ENCODE measurements at places on chromosomes 3 and 15. TPM values are rescaled to one million over a fixed set of nuclear protein-coding genes. Genes with fewer than 3 reads are reported as not detected.

The RGMA gene
- 0.53 TPM for total RNA-seq

The ONECUT1 gene
- total RNA-seq: not detected

The PIERCE2 gene
- total RNA-seq: not detected

The ZCWPW2 gene
- total RNA-seq: 0.35 TPM

The SSUH2 gene
- total RNA-seq: 0.49 TPM

The MAP1A gene
- 1.8 TPM for total RNA-seq

The MCTP2 gene
- 49.9 TPM for total RNA-seq

The POLQ gene
- 17.9 TPM for total RNA-seq

The NANOGP8 gene
- total RNA-seq: not detected

The SUSD5 gene
- total RNA-seq: not detected

The HYAL3 gene
- 6.7 TPM for total RNA-seq

The GXYLT2 gene
- 0.23 TPM for total RNA-seq

GRCh38 chr3:47956521-47956920 is 59.7 kb downstream of the MAP4 start:
- no peak overlapping the region for H3K4me3 ChIP-seq
- H3K27ac ChIP-seq: no peak overlapping the region
- no peaks in the 10 kb centered on the region for H3K36me3 ChIP-seq

GRCh38 chr3:77186728-77187127 is 146.8 kb downstream of the ROBO2 start:
- H3K27ac ChIP-seq: no peak overlapping the region
- no peak for DNase-seq
- no peaks in the 10 kb centered on the region for H3K27me3 ChIP-seq
- H3K36me3 ChIP-seq: peaks cover 2% of the 10 kb centered on the region
- H3K4me3 ChIP-seq: no peak overlapping the region

GRCh38 chr15:42890161-42890913 is 30.2 kb downstream of the TTBK2 start:
- H3K4me1 ChIP-seq: peaks cover 14% of the 10 kb centered on the region
- no peak overlapping the region for H3K4me3 ChIP-seq
- H3K27me3 ChIP-seq: no peaks in the 10 kb centered on the region
- H3K36me3 ChIP-seq: peaks cover 6% of the 10 kb centered on the region

GRCh38 chr15:23648920-23649515 is 1.4 kb upstream of the MAGEL2 start:
- no peaks in the 10 kb centered on the region for H3K36me3 ChIP-seq
- H3K27me3 ChIP-seq: peaks cover 10% of the 10 kb centered on the region
- peak; percentile 39 for DNase-seq
- H3K4me1 ChIP-seq: no peaks in the 10 kb centered on the region

DNA sequence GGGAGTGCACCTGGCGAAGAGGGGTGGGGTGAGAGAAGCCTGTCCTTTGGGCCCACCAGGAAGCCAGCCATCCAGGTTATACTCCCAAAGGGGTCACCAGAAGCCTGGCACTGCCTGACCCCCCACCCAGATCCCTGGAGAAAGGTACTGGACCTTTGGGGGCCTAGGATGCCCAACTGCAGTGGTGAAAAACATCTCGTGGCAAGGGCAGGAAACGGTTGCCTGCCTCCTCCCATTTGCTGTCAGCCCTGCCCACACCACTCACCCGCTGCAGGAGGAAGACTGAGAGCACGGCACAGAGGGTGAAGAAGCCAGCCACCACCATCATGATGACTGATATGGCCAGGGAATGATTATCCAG is 2.2 kb upstream of the ULK3 start:
- peaks cover 46% of the 10 kb centered on the region for H3K4me1 ChIP-seq
- peak; percentile 70 for DNase-seq
- H3K27me3 ChIP-seq: no peaks in the 10 kb centered on the region

- peaks cover 70% of the 10 kb centered on the region for H3K4me1 ChIP-seq
- no peaks in the 10 kb centered on the region for H3K27me3 ChIP-seq
- peaks cover 31% of the 10 kb centered on the region for H3K36me3 ChIP-seq
- peak overlapping the region; percentile 98 for H3K27ac ChIP-seq
- DNase-seq: peak; percentile 40
Measured at GRCh38 chr3:129116482-129116946, 5.1 kb downstream of the RAB43 start.

GRCh38 chr15:80163217-80163616 is 10.4 kb downstream of the FAH start:
- no peak overlapping the region for H3K4me3 ChIP-seq
- DNase-seq: no peak
- H3K4me1 ChIP-seq: peaks cover 25% of the 10 kb centered on the region
- H3K36me3 ChIP-seq: peaks cover 8% of the 10 kb centered on the region
- no peak overlapping the region for H3K27ac ChIP-seq

GRCh38 chr3:195859061-195859845 is 47.5 kb upstream of the MUC4 start:
- H3K36me3 ChIP-seq: no peaks in the 10 kb centered on the region
- no peak overlapping the region for H3K27ac ChIP-seq
- H3K27me3 ChIP-seq: peaks cover 5% of the 10 kb centered on the region
- peaks cover 26% of the 10 kb centered on the region for H3K4me1 ChIP-seq
- peak; percentile 85 for DNase-seq

- no peak overlapping the region for H3K27ac ChIP-seq
- H3K27me3 ChIP-seq: peaks cover 33% of the 10 kb centered on the region
- H3K4me3 ChIP-seq: no peak overlapping the region
- DNase-seq: no peak
- H3K4me1 ChIP-seq: peaks cover 10% of the 10 kb centered on the region
Measured at GRCh38 chr15:39172380-39173281, 408.2 kb upstream of the THBS1 start.

DNA sequence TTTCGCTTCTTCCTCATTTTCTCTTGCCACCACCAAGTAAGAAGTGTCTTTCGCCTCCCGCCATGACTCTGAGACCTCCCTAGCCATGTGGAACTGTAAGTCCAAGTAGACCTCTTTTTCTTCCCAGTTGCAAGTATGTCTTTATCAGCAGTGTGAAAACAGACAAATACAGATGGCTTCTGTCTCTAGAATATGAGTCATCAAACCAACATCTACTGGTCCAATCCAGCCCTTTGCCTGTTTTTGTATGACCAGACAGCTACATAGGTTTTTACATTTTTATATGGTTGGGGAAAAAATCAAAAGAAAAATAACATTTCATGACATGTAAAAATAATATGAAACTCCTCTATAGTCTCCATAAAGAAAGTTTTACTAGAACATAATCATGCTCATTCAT is 118.7 kb upstream of the PTPRG start:
- peaks cover 25% of the 10 kb centered on the region for H3K27me3 ChIP-seq
- no peak overlapping the region for H3K4me3 ChIP-seq
- H3K36me3 ChIP-seq: no peaks in the 10 kb centered on the region
- no peaks in the 10 kb centered on the region for H3K4me1 ChIP-seq

DNA sequence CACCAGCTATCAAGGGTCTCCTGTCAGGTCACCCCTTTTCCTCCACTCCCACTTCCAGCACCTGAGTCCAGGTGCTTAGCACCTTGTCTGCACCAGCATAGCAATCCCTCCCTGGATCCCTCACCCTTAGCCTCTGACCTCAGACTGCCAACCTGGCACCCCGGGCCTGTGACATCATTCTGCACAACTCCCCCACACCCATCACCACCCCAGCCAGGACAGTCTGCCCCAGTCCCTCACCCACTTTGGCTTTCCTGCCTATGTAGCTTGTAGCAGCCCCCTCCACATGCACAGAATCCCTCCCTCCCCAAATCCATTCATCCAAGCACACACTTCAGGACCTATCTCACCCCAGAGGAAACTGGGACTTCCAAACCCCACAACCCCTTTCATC is 819 bp upstream of the PLXNB1 start:
- no peak overlapping the region for H3K27ac ChIP-seq
- peak overlapping the region; percentile 90 for H3K4me3 ChIP-seq
- H3K36me3 ChIP-seq: no peaks in the 10 kb centered on the region
- no peak for DNase-seq
- H3K27me3 ChIP-seq: peaks cover 19% of the 10 kb centered on the region

DNA sequence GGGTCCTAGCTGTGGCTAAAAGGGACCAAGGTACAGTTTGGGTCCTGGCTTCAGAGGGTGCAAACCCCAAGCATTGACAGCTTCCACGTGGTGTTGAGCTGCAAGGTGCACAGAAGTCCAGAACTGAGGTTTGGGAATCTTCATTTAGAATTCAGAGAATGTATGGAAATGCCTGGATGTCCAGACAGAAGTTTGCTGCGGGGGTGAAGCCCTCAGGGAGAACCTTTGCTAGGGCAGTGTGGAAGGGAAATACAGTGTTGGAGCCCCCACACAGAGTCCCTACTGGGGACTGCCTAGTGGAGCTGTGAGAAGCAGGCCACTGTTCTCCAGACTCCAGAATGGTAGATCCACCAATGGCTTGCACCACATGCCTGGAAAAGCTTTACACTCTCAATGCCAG is 17.9 kb downstream of the RNF13 start:
- H3K4me3 ChIP-seq: no peak overlapping the region
- H3K27ac ChIP-seq: no peak overlapping the region
- DNase-seq: no peak
- H3K27me3 ChIP-seq: no peaks in the 10 kb centered on the region
- H3K36me3 ChIP-seq: peaks cover 28% of the 10 kb centered on the region

DNA sequence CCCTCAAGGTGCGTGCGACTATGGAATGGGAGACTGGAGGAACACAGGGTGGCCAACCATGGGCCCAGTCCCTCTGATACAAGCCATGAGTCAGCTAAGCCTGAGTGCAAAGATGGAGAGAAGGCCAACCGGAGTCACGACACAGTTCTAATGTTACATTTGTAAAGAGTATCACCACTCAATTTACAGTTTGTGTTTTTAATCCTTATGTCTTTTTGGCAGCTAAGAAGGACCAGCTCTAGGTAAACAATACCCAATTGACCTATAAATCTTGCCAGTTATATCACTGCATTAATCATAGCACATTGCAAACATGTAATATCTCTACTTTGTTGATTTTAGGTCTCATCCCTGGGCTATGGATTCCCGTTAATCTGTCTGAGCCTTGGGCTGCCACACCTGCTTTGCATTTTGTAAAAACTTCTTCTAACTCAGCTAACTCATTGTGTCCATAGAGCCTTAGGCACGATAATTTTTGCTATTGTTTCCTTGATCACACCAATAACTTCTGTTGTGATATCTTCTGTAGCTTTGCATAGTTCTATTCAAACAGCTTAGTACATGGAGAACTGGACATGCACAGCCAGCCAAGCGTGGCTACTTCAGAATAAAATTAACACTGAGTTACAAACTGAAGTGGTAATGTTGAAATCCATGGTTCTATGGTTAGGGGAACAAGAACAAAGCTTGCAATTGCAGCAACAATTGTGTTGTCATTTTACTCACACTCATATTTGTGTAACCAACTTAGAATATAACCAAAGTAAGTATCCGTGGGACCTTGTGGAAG is 50.3 kb downstream of the LSM3 start:
- H3K27ac ChIP-seq: no peak overlapping the region
- H3K4me3 ChIP-seq: no peak overlapping the region
- H3K4me1 ChIP-seq: peaks cover 10% of the 10 kb centered on the region
- DNase-seq: no peak
- H3K27me3 ChIP-seq: peaks cover 42% of the 10 kb centered on the region
- H3K36me3 ChIP-seq: peaks cover 12% of the 10 kb centered on the region

GRCh38 chr3:43856761-43857160 is 166.0 kb downstream of the ABHD5 start:
- no peak for DNase-seq
- no peak overlapping the region for H3K4me3 ChIP-seq
- no peaks in the 10 kb centered on the region for H3K36me3 ChIP-seq
- peaks cover 6% of the 10 kb centered on the region for H3K4me1 ChIP-seq
- H3K27me3 ChIP-seq: peaks cover 71% of the 10 kb centered on the region

- H3K27ac ChIP-seq: no peak overlapping the region
- no peak for DNase-seq
- H3K4me3 ChIP-seq: no peak overlapping the region
- peaks cover 16% of the 10 kb centered on the region for H3K27me3 ChIP-seq
Measured at GRCh38 chr3:140917772-140918171, 23.9 kb upstream of the SLC25A36 start.

DNA sequence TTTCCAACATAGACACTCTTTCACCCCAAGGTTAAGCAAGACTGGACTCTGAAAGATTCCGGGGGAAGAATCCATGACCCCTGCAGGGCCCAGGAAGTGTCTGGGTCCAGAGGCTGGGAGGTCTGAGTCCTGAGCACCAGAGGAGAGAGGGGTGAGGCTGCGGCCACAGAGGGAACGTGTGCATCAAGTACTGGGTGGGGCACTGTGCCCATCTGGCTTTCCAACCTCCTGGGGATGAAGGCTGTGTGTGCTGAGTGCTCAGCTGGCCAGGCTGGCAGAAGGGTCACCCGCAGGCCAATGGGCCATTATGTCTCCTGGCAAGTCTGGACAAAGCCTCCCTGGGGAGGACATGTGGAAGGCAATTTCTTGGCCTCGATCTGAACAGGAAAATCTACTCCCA is 3.3 kb downstream of the CHRNA3 start:
- DNase-seq: no peak
- H3K4me1 ChIP-seq: peaks cover 5% of the 10 kb centered on the region
- H3K4me3 ChIP-seq: no peak overlapping the region
- H3K27ac ChIP-seq: no peak overlapping the region
- no peaks in the 10 kb centered on the region for H3K36me3 ChIP-seq

GRCh38 chr15:44328135-44328534 is 39.6 kb downstream of the GOLM2 start:
- H3K27me3 ChIP-seq: no peaks in the 10 kb centered on the region
- H3K4me3 ChIP-seq: no peak overlapping the region
- no peaks in the 10 kb centered on the region for H3K36me3 ChIP-seq
- DNase-seq: no peak
- H3K27ac ChIP-seq: no peak overlapping the region
- H3K4me1 ChIP-seq: no peaks in the 10 kb centered on the region

GRCh38 chr3:45817831-45818522 is 21.6 kb upstream of the SLC6A20 start:
- H3K4me3 ChIP-seq: no peak overlapping the region
- no peak overlapping the region for H3K27ac ChIP-seq
- no peak for DNase-seq
- no peaks in the 10 kb centered on the region for H3K4me1 ChIP-seq

DNA sequence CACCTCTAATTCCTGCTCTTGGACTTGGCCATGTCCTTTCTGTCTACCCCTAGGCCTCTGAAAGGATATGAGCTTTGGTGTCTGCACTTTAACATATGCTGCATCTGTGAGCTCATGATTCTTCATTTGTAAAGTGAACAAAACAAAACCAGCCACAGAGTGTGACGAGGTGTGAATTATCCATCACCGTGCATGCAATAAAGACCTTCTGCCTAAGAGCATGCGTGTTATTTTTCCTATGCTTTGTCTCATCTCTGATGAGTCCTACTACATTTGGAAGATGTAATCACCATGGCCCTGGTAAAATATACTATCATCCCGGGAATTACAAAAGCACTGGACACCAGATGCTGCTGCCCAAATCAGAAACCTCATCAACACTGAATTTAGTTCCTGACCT is 103.5 kb upstream of the KCNAB1 start:
- H3K36me3 ChIP-seq: no peaks in the 10 kb centered on the region
- no peak overlapping the region for H3K27ac ChIP-seq
- no peaks in the 10 kb centered on the region for H3K4me1 ChIP-seq
- H3K27me3 ChIP-seq: peaks cover 7% of the 10 kb centered on the region

Data from activated T-cell treated with anti-CD3 and anti-CD28 coated beads, Interleukin-2, amount 50 U/mL, for 72 hours (primary cell).